Dorsolateral prefrontal cortex (tissue), 122 donors: ENCODE measurements at places on chromosomes 12 and 14.

DNA sequence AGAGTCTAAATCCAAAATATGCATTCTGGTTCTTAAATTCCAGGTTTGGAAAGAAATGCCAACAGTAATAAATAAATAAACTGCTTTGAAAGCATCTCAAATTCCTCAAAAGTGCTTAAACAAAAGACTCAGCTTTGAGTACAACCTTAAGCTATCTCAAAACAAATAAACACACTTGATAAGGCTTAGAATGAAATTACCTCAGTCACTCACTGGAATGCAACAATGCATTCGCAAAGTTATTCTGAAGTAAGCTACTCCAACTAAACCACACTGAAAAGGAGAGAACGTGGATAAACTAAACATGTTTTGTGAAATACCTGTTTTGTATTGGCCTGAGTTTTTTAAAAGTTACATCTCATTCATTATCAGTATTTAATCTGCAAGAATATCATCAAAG is 1.2 kb downstream of the SPTSSA start:
- DNase-seq = no peak

DNA sequence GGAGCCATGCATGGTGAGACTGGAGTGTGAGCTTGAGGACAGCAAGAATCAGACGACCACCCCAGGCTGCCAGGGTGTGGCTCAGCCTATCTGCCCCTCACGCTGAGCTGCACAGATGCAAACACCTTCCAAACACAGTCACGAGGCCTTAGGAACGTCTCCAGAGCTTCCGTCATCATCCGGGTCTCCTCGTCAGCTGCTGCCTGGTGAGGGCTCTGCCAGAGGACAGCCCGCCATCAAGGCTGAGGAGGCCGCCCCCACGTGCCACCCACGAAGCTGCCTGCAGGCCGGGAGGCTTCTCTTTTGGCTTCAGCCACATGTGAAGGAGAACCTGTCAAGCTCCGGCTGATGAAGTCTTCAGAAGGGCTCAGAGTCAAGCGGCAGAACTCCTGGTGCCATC is 13.4 kb downstream of the DDX51 start:
- DNase-seq = no peak

DNA sequence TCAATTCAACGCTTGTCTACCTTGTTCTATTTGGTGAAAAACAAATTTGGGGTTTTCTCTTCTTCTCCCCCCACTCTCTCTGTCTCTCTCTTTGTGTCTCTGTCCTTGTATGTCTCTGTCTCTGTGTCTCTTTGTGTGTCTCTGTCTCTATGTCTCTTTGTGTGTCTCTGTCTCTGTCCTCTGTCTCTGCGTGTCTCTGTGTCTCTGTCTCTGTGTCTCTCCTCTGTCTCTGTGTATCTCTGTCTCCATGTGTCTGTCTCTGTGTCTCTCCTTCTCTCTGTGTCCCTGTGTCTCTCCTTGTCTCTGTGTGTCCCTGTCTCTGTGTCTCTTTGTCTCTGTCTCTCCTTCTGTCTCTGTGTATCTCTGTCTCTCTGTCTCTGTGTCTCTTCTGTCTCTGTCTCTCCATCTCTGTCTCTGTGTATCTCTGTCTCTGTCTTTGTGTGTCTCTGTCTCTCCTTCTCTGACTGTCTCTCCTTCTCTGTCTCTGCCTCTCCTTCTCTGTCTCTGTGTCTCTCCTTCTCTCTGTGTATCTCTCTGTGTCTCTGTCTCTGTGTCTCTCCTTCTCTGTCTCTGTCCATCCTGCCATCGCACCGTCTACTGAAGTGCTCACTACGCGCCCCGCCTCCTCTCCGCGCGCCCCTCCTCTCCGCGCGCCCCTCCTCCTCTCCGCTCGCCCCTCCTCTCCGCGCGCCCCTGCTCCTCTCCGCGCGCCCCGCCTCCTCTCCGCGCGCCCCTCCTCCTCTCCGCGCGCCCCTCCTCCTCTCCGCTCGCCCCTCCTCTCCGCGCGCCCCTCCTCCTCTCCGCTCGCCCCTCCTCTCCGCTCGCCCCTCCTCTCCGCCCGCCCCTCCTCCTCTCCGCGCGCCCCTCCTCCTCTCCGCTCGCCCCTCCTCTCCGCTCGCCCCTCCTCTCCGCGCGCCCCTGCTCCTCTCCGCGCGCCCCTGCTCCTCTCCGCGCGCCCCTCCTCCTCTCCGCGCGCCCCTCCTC is 12.8 kb downstream of the LRCOL1 start:
- DNase-seq = no peak

- no peak for DNase-seq
Measured at GRCh38 chr12:106721915-106722314, 52.6 kb upstream of the RIC8B start.

- no peak for DNase-seq
Measured at GRCh38 chr14:55092341-55092740, 36.7 kb upstream of the LGALS3 start.

GRCh38 chr12:101204602-101205304 is 5.3 kb downstream of the SLC5A8 start:
- no peak for DNase-seq

DNA sequence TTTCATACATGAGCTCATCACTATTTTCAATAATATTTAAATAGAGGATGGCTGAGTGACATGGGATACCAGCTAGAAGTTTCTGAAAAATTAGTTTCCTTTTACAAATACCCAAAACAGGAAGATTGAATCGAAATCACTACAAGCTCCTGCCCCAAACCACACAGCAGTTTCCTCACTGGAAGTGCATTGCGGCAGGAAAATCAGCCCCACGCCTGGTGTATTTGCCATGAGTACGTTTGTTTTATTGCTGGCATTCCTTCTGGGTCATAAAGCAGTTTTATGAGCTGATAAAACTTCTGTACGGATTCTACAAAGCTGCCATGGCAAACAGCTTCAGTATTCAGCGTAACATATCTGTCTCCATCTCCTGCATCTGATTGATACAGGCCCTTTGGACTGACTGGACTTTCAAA is 23.7 kb downstream of the CDC42BPB start:
- no peak for DNase-seq

DNA sequence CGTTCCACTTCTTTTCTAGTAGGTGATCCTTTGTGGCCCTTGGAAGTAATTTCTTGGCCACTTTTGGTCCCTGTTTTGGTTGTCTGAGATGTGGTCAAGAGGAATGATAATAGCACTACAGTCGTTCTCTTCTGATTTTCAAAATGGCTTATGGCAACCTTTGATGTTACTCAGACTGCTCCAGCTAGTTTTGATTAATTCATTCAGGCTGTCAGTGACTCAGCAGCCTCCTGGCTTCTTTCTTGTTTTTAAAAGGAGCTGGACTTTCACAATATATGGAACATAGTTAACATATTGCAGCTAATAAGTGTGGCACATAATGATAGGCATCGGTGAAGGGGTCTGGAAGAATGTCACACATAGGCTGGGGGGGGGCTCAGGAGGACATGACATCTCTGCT is 47.3 kb downstream of the WDR20 start:
- no peak for DNase-seq

DNA sequence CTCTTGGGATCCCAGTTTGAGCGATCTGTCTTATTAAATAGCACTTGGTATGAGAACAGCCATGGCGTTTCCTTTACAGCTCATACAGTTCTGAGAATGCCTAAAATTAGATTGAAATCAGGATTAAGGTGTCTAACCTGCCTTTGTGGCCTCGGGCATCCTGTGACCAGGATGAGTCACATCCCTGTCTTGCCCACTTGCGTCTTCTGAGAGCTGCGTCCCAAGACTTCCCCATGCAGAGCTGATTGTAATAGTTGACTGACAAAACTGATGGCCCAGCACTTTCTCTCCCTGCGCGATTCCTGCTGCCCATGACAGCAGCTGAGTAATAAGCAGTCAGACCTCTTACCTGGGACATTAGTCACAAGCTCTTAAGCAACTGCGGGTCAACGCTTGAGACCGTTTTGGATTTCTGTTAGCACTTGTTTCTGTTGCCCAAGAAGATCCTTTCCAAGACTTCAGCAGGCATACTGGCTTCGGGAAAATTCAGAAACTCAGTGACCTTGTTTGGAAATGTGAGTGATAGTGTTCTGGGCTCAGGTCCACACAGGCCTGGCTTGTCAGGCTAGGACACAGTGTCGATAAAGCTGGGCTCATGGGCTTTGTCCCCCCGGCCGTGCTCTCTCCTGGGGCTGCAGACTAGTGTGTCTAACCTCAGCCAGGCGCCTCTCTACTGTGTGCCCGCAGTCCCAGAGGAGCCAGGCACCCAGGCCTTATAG is 169.9 kb upstream of the HIF1A start:
- DNase-seq = peak; percentile 69

GRCh38 chr14:62329427-62329826 is 567.2 kb downstream of the SNAPC1 start:
- DNase-seq = no peak

- DNase-seq = no peak
Measured at GRCh38 chr12:48930475-48930874, 5.2 kb upstream of the FKBP11 start.

- DNase-seq = no peak
Measured at GRCh38 chr14:73237786-73238423, 599 bp downstream of the PAPLN start.

- no peak for DNase-seq
Measured at GRCh38 chr12:31298922-31299321, 27.0 kb downstream of the SINHCAF start.

GRCh38 chr14:53912021-53912420 is 44.6 kb downstream of the BMP4 start:
- no peak for DNase-seq

DNA sequence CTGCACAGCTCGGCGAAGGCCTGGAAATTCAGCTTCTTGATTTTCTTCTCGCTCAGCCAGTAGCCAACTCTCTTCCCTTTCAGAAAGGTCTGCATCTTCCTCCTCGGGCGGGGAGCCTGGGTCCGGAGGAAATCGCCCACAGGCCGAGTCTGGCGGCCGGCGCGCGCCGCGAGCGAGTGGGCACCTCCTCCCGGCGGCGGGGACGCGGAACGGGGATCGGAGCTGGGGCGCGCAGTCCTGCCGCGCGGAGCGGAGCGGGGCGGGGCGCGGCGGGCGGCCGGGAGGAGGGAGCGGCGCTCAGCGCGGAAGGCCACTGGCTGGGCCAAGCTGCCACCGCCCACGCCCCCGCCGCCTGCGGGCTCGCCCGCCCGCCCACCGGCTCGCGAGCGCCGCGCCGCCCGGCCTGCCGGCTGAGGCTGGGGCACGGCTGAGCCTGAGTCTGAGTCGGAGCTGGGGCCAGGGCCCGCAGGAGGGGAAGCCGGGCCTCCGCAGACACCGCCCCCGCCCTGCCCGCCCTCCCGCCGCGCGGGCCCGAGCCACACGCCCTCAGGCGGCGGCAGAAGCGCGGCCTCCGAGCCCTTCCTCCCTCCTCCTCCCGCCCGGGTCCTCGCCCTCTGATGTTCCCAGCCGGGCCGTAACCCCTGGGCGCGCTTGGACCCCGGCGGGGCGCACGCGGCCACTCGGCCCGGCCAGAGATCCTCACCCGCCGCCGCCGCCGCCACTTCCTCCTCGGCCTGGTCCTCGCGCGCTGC is 480 bp downstream of the ITPK1 start:
- DNase-seq = peak; percentile 76

DNA sequence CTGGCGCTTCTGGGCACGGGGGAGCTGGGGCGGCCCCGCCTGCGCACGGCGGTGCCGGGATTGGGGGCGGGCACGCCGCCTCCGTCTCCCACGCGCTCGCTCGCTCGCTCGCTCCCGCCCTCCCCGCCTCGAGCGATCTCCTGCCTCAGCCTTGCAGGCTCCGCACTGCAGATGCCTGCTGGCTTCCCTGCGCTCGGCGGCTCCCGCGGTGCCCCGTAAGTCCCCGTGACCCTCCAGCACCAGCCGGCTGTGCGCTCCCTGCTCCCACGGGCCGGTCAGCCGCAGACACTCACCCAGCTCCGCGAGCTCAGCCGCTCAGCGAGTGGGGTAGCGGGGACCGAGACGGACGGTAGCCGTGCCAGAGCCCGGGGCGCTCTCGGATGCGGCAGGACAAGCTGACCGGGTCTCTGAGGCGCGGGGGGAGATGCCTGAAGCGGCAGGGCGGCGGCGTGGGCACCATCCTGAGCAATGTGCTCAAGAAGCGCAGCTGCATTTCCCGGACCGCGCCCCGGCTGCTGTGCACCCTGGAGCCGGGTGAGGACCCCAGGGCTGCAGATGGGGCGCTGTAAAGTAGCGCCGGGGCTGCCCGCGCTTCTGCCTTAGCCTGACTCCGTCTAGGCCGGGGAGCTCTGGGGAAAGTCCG is at the start of gene TBC1D30:
Gene TBC1D30 (plus strand): TSS at position 148 of the 643 bp plus-strand sequence. CDS start 233 bp downstream, at position 381.
- DNase-seq = peak; percentile 34

DNA sequence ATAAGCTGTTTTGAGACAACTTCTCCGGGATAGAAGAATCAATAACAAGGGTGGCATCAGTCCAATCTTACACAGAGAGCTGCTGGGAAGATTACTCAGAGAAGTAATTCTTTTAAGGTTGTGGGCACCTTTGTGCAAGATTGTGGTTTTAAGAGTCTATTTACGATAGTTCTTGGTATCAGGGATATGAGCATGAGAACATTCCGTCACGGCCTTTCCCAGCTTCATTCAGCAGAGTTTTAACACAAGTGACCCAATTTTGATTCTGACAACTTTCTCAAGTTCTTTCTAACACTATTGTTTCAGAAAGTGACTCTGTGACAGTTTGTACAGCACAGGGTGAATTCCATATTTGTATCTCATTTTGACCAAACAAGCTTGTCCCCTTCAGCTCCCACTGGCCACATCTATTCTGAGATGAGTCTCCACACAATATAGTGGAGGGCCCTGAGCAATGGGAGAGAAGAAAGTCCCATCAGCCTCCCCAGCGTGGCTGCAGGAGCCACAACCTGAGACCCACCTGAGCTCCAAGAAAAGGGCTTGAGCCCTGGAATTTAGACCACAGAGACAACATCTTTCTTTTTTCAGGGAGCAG is 869.2 kb downstream of the TMEM121 start:
- no peak for DNase-seq

- peak; percentile 74 for DNase-seq
Measured at GRCh38 chr14:77067632-77068516, 30.2 kb upstream of the CIPC start.

DNA sequence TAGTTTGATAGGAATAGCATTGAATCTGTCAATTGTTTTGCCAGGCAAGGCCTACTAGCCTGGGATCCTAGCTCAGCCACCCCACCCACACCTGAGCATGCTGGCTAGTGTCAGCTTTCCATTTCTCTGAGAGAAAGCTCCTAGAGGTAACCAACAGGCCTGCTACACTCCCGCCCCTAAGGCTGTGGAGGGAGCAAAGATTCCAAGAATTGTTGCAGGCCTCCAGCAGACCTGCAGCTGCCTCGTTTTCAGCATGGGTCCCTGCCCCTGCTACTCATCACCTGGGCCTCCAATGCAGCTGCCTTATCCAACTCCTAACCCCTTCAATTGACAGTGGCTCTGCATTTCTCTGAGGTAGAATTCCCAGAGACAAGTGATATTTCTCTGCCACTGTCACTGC is 852.4 kb upstream of the MDGA2 start:
- DNase-seq = no peak
